PC-3 (cell line): ENCODE measurements at places on chromosomes 11 and 22.

- no peak overlapping the region for H3K27ac ChIP-seq
- H3K4me1 ChIP-seq: no peaks in the 10 kb centered on the region
These were observed 69.8 kb downstream of the ARFGAP2 start for GRCh38 chr11:47106798-47107411.

DNA sequence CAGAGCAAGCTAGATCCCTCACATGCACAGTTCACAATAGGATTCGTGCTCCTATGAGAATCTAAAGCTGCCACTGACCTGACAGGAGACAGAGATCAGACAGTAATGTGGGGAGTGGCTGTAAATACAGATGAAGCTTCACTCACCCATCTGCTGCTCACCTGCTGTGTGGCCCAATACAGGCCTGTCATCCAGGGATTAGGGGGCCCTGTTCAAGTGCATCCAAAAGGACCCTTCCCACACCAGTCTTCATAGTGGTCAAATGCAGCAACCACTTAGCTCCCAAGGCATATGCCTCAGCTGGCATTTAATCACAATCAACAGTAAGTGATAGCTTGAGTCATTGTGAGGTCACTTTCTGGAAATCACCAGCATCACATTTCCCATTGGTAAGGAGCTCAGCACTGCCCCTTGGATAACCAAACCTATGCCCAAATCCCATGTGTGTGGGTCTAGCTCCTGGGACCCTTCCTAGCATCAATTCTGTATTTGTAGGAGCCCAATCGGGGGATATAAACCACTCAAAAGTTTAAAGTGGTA is 65.6 kb downstream of the OR4C45 start:
- H3K27ac ChIP-seq: no peak overlapping the region
- H3K4me3 ChIP-seq: no peak overlapping the region
- H3K36me3 ChIP-seq: no peaks in the 10 kb centered on the region
- no peaks in the 10 kb centered on the region for H3K4me1 ChIP-seq
- peak; percentile 16 for DNase-seq

DNA sequence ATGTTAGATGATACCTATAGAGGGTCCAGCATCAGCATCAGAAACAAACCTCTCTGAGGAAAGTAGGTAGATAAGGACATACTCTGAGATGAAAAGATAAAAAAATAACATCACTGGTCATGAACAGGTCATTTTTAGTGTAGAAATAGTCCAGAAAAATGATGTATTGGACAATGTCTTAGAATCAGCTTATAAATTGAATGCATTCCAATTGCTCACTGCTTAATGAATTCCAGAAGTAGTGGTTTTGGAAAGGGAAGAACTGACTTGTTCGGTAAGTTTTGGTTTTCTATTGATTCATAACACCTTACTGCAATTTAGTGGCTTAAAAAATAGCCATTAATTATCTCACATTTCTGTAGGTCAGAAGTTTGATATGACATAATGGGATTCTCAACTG is 929.5 kb upstream of the CCDC90B start:
- no peaks in the 10 kb centered on the region for H3K36me3 ChIP-seq
- no peaks in the 10 kb centered on the region for H3K4me1 ChIP-seq
- H3K27ac ChIP-seq: no peak overlapping the region

DNA sequence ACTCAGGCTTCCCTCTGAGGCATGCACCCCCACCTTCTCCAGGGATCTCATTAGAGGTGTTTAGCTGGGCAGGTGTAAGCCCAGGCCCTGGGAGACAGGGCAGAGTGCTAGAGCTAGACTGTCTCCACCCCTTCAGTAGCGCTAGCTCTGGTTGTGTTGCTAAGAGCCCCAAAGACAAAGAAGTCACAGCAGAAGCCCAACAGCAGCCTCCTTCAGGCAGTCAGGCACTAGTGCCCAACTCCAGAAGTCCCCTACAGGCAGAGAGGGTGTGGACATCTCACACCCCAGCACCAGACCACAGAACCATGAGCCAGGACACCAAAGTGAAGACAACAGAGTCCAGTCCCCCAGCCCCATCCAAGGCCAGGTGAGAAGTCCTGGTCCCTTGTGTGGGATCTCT is at the start of gene CNGA4:
CNGA4 (plus strand) TSS at position 188 of the 400 bp plus-strand sequence; CDS start at position 306, 118 bp downstream.
- H3K27me3 ChIP-seq: no peaks in the 10 kb centered on the region; the same call in 1 of the 2 replicates
- H3K4me1 ChIP-seq: no peaks in the 10 kb centered on the region
- H3K4me3 ChIP-seq: no peak within 1 kb of the TSS
- no peak for DNase-seq

GRCh38 chr11:64888729-64889511 is 10.5 kb upstream of the EHD1 start:
- no peaks in the 10 kb centered on the region for H3K36me3 ChIP-seq
- no peak overlapping the region for H3K4me3 ChIP-seq
- no peaks in the 10 kb centered on the region for H3K27me3 ChIP-seq

DNA sequence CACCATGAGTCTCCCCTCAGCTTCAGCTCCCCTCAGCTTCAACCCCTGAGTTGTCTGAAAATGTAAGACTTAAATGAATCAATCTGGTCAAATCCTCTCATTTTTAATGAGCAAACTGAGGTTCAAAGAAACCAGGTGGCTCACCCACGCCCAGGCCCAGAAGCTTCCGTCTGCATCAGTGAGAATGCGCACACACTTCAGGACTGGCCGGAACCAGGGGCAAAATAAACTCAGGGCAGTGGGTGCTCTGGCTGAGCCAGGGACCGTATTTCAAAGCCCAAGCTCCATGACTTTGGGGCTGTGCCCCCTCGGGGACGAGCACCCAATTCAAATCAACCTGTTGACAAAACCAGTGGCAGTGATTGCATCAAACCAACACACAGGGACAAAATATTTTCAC is 3.1 kb downstream of the SULT4A1 start:
- no peaks in the 10 kb centered on the region for H3K4me1 ChIP-seq
- DNase-seq: no peak
- peaks cover 32% of the 10 kb centered on the region for H3K27me3 ChIP-seq
- H3K4me3 ChIP-seq: no peak overlapping the region
- no peaks in the 10 kb centered on the region for H3K36me3 ChIP-seq

DNA sequence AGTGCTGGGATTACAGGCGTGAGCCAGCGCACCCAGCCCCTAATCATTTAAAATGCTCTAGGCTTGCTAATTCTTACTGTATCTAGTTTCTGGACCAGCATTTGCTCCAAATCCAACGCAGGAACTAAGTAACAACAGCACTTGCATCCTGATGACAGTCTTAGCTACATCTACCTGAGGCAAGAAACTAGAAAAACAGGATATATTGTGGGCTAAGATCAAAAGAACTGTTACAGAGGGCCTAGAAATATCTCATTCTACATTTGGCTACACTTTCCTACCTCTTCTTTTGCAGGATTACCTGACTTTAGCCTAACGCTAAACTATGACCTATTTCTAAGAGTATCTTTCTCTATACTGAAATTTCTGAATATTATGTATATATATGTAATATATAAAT is 7.8 kb downstream of the DCDC1 start:
- H3K27ac ChIP-seq: no peak overlapping the region
- H3K27me3 ChIP-seq: peaks cover 30% of the 10 kb centered on the region
- H3K4me1 ChIP-seq: no peaks in the 10 kb centered on the region
- H3K36me3 ChIP-seq: no peaks in the 10 kb centered on the region
- H3K4me3 ChIP-seq: no peak overlapping the region
- no peak for DNase-seq

DNA sequence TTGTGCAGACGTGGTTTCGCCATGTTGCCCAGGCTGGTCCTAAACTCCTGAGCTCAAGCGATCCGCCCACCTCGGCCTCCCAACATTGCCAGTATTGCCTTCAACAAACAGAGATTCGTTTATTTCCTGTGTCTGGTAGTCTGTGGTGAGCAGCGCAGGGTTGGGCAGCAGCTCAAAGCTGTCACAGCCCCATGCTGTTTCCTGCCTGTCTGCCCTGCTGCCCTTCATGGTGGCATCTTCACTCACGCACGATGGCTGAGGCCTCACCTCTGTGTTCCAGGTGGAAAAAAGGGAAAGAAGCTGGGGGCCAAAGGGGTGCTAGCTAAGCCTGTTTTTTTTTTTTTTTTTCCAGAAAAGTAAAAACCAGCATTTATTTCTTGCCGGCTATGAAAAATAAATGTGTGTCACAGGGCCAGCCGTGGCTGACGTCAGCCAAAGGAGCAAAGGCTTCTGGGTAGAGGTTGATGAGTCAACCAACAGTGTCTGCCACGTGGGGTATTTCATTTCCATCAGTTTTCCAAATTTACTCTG is 28.8 kb downstream of the TBC1D22A start:
- no peaks in the 10 kb centered on the region for H3K27me3 ChIP-seq
- no peaks in the 10 kb centered on the region for H3K4me1 ChIP-seq
- DNase-seq: no peak
- no peaks in the 10 kb centered on the region for H3K36me3 ChIP-seq
- no peak overlapping the region for H3K4me3 ChIP-seq

GRCh38 chr11:62732830-62733229 is 4.5 kb downstream of the TTC9C start:
- no peaks in the 10 kb centered on the region for H3K27me3 ChIP-seq
- no peak overlapping the region for H3K4me3 ChIP-seq
- H3K27ac ChIP-seq: no peak overlapping the region
- H3K4me1 ChIP-seq: no peaks in the 10 kb centered on the region; the same call in 1 of the 2 replicates

DNA sequence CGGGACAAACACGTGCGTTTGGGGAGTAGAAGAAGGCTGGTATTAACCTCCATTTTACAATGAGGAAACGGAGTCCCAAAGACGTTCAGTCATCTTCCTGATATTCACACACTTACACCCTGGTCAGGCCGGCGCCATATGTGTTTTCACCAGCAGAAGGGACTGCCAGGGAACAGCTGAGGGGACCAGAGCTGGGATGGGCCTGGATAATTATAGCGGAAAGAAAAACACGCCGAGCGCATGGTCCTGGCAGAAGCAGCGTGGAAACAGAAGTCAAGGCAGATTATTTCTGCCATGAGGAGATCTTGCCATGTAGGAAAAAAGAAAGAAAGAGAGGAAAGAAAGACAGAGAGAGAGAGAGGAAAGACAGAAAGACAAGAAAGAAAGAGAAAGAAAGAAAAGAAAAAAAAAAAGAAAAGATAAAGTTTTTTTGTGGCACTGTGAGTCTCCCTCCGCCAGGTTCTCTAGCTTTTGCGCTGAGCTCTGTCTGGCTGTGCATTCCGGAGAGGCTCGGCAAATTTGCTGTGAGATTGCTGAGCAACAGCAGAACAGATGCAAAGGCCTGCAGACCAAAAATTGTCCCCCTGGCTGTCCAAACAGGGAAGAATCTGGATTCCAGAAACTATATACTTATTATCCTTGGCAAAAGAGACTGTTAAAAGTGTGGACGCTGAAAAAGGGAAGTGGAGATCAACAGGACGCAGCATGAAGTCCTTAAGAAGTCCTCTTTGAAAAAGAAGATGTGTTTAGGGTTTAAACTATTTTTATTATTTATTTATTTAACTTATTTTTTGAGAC is 1.3 kb upstream of the UCP2 start:
- H3K27me3 ChIP-seq: no peaks in the 10 kb centered on the region
- no peak for DNase-seq
- H3K36me3 ChIP-seq: no peaks in the 10 kb centered on the region
- H3K27ac ChIP-seq: peak overlapping the region; percentile 85
- peaks cover 28% of the 10 kb centered on the region for H3K4me1 ChIP-seq
